ENCODE measurements at places on chromosomes 13 and 19.

GRCh38 chr13:49571299-49572240, 13.8 kb downstream of the RCBTB1 start:
- DNase-seq, result no peak

- no peak for DNase-seq
Observed at GRCh38 chr13:94968040-94968756, 255.9 kb upstream of the SOX21 start.

- DNase-seq, result no peak
Observed at GRCh38 chr19:32928806-32929205, 43.0 kb downstream of the CEP89 start.

- DNase-seq, result peak; percentile 12
Observed at GRCh38 chr13:75307370-75307949, 174.5 kb downstream of the TBC1D4 start.

- DNase-seq, result no peak
Observed at GRCh38 chr13:86085890-86086289, 286.7 kb upstream of the SLITRK6 start.

GRCh38 chr13:53398051-53398450, 369.4 kb downstream of the OLFM4 start:
- DNase-seq, result no peak

GRCh38 chr19:39194832-39195542, 1.8 kb upstream of the NCCRP1 start:
- no peak for DNase-seq

- DNase-seq, result peak; percentile 41
Observed at GRCh38 chr19:30449078-30449590, 77.0 kb downstream of the ZNF536 start.

DNA sequence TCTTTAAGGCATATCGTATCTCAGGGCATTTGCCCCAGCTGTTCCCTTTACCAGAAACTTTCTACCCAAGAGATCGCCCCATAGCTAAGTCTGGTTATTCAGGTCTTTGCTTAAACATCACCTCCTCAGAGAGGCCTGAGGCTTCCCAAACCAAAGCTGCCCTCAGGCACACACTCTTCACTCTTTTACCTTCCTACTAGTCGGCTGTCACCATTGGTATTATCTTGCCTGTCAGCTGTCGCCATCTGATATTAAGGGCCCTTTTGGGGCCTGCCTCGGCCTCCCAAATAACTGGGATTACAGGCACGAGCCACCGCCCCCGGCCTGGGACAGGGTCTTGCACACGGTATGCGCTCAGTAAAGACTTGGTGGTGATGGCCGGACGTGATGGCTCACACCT, 1.0 kb downstream of the GADD45GIP1 start:
- peak; percentile 17 for DNase-seq

- DNase-seq, result no peak
Observed at GRCh38 chr19:35932291-35932936, 3.8 kb upstream of the LRFN3 start.

GRCh38 chr13:98983182-98983581, 5.3 kb upstream of the DOCK9 start:
- no peak for DNase-seq

DNA sequence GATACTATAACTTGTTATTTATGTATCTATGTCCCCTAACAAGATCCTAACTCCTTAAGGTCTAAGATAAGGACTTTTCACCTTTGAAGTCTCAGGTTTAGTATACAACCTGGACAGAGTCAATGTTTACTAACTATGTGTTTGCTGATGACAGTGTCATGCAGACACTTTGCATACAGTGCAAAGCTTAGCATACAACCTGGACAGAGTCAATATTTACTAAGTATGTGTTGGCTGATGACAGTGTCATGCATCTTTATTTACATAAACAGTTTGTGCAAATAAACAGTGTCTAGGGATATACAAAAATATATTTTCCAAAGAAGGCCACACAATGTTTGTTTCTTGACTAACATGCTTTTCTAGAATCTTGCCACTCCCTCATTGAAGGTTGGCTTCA, 34.7 kb downstream of the DCT start:
- DNase-seq, result no peak

GRCh38 chr13:44287958-44288357, 85.7 kb upstream of the SERP2 start:
- no peak for DNase-seq

DNA sequence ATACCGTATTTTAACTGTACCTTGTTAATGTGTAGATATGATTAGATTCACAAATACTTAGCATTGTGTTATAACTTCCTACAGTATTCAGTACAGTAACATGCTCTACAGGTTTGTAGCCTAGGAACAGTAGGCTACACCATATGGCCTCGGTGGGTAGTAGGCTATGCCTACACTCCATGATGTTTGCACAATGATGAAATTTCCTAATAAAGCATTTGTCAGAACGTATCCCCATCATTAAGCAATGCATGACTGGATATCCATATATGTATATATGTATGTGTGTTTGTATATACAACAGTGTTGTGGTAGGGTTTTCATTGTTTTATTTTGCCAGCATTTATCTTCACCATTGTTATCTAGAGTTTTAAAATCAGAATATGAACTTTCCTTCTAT, 119.4 kb downstream of the SLC7A1 start:
- DNase-seq, result no peak

GRCh38 chr19:34969721-34970120, 5.7 kb upstream of the ZNF792 start:
- DNase-seq, result no peak

DNA sequence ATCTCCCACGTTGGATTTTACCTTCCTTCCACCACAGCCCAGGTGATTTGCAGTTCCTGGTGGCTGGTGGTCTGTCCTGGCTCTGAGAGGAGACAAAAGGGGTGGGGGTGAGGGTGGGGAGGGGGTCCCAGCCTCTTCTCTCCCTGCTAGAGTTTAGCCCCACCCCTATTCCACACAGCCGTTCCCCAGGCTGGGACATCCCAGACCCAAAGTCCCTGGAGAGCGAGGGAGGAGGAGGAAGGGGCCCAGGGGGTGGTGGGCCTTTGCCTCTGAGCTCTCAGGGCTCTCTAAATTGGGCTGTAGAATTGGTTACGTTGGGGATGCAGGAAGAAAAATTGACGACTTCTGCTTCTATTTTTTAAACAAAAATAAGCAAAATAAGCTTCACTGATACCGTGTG, 81.9 kb downstream of the SLC6A16 start:
- no peak for DNase-seq

DNA sequence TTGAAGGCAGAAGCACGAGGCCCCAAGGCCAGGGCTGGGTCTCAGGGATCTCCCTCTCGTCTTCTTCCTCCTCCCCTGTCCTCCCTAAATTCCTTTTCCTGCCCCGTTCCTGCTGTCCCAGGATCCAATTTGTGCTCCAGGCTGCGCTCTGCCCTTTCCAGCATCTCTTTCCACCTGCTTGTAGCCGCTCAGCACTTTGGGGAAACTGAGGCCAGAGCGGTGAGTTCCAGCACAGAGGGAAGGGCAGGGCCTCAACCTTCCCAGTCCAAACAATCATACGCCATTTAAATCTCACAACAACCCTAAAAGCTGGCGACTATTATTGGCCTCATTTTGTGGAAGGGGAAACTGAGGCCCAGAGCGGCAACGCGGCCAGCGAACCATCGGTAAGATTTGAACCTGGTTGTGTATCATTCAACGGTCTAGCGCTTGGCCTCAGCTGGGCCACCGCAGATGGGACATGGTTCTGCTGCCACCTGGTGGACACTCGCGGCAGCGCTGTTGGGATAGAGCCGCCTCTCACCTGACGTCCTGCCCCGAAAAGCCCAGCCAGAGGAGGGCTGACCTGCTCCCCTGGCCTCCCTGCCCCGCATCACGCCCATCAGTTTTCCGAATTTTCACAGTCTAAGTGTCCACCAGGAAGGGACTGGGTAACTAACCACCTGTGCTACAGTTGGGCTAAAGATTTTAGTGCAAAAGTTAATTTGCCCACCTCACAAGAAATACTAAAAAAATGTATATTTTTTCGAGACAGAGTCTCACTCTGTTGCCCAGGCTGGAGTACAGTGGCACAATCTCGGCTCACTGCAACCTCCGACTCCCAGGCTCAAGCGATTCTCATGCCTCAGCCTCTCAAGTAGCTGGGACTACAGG, 4.2 kb upstream of the RPL18A start:
- DNase-seq, result peak; percentile 46

GRCh38 chr19:21028969-21029268, 8.5 kb downstream of the ZNF430 start:
- DNase-seq, result no peak

- DNase-seq, result no peak
Observed at GRCh38 chr19:3145909-3146676, 10.3 kb downstream of the GNA15 start.

DNA sequence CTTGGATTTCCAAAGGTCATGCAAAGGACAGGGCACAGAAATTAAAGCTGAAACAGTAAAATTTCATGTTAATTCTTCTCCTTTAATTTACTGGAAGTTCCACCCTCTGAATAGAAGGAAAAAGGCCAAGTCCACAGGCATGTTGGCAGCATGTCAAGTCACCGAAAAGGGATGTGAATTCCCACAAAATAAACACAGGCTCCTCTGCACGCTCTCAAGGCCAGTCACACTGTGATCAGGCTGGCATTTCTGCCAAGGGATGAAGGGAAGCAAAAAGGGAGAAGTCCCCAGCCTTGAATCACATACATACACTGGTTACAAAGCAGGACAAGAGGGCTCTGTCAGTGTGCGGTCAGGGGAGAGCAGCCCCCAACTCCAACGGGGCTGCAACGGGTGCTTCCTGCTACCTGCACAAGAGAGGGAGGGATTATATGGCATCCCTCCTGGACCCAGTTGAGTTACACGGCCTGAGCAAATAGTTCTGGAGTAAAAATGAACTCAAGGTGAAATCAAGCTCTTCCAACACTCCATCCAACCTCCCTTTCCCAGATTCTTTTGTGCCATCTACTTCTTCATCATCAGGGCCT, 6.9 kb downstream of the DCLK1 start:
- DNase-seq, result no peak

DNA sequence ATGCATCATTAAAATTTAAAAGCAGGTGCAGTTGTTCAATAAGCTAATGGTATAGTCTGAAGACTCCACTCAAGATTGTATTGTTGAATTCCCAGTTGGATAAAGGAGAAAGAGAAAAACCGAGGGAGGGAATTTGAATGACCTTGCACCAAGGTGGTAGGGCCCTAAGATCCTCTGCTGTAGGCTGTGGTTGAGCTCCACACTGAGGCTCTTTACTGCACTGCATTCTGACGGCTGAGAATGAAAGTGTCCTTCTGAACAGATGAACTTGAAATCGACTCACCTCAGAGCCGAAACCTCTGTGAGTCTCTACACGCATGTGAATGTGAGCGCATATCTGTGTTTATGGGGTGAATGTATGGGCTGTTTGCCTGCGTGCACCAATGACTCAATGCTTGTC, 388.9 kb upstream of the DACH1 start:
- DNase-seq, result no peak

DNA sequence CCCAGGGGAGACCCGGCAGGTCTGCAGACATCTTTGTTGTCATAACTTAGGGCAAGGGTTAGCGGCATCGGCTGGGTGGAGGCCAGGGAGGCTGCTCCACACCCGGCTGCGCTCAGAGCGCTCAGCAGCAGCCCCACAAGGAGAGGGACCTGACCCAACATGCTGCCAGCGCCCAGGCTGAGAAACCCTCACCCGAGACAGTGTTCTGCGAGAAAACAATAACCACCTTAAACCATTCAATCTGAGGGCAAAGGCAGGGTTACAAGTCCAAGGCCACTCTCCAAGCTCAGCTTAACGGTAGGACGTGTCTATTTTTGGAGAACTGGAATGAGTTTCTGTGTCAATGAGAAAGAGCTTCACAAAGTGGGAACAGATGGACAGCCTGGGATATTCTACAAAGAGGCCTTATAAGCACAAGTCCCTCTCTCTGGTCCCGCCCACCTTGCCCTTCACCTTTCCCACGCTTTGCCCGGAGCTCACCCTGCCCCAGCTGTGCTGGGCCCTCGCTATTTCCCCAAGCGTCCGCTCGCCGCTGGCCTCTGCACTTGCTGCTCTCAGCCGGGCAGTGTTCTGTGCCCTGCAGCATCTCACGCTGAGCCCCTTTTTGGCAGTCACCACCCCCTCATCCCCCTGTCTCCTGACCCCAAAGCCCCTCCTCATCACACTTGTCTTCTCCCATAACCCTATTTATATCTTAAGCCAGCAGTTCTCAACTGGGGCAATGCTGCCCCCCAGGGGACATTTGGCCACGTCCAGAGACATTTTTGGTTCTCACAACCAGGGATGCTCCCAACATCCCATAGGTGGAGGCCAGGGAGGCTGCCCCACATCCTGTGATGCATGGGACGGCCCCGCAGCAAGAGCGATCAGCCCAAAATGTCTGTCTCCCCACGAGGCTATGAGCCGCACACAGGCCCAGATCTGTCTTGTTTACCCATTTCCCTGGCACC, 17.6 kb downstream of the PPP1R12C start:
- no peak for DNase-seq

GRCh38 chr19:19155495-19156219, 14.4 kb downstream of the MEF2B start:
- DNase-seq, result no peak

GRCh38 chr19:40907968-40908735, 26.1 kb upstream of the CYP2A7 start:
- DNase-seq, result no peak

DNA sequence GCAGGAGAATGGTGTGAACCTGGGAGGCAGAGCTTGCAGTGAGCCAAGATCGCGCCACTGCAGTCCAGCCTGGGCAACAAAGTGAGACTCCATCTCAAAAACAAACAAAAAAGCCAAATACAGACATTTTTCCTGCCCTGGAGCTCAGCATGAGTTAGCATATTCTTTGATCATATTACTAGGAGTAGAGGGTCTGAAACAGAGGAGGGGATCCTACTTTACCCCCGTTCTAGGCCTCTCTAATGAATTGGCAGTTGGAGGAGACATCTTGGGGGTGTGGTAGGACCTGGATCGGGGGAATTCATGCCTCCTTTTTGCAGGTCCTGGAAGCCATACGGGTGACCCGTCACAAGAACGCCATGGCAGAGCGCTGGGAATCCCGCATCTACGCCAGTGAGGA, 12.3 kb downstream of the MISP start:
- no peak for DNase-seq

DNA sequence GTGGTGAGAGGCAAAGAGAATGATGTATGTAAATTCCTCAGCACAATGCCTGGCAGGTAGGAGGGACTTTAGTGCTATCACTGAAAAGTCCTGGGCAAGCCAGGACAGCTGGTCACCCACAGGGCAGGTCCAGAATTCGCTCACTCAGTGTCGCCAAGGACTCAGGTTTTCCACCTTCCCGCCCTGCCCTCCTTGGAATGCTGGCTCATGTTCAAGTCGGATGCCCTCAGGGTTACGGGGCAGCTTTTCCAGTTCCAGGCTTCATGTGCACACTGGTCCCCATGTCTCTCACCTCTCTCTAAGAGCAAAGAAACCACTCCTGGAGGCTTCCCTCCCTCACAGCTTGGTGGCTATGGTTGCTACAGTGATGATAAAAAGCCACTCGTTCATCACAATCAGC, 24.8 kb upstream of the NAXD start:
- DNase-seq, result no peak

GRCh38 chr19:13152974-13153568, 2.9 kb downstream of the IER2 start:
- DNase-seq, result peak; percentile 95

GRCh38 chr13:102461302-102461701, 59.5 kb upstream of the FGF14 start:
- DNase-seq, result peak; percentile 23

GRCh38 chr19:5112681-5113575, 144.0 kb downstream of the KDM4B start:
- DNase-seq, result peak; percentile 35

- peak; percentile 50 for DNase-seq
Observed at GRCh38 chr13:44465318-44465717, 91.7 kb downstream of the SERP2 start.

- peak; percentile 36 for DNase-seq
Observed at GRCh38 chr13:24911133-24911908, 147.4 kb downstream of the RNF17 start.

All from foreskin fibroblast (primary cell).